ENCODE measurements at places on chromosomes 4 and X.

DNA sequence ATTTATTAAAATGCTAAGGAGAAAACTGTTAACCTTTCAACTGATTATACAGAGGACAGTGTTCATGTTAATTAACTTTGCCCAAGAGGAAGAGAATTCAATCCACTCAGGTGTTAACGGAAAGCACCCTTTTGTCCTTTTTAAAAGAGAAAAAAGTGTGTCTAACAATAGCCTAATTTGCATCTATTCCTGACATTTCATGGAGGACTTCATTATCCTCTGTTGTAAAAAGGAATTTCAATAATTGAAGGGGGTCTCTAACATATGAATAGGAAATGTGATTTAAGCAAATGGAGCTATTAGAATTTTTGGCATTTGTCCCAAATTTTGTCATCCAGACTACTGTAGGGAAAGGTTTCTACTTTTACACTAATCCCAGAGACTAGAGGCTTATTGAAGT is 44.6 kb upstream of the GC start:
- no peak for DNase-seq

DNA sequence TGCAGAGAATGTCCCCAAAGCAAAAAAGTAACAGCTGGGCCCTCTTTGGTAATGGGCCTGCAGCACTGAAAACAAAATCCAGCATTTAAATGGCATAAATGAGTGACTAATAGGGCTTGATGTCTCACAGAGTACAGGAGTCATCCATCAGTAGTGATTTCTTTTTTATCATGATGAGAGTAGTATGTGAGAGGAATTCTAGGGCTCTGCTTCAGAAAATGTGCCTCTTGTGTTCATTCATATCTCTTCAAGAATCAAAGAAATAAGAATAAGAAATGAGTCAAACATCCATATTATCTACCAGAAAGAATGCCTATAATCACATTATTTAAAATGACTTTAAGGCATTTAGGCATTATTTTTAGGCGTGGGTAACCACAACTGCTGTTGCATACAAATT is 792.9 kb upstream of the HTR2C start:
- no peak for DNase-seq

DNA sequence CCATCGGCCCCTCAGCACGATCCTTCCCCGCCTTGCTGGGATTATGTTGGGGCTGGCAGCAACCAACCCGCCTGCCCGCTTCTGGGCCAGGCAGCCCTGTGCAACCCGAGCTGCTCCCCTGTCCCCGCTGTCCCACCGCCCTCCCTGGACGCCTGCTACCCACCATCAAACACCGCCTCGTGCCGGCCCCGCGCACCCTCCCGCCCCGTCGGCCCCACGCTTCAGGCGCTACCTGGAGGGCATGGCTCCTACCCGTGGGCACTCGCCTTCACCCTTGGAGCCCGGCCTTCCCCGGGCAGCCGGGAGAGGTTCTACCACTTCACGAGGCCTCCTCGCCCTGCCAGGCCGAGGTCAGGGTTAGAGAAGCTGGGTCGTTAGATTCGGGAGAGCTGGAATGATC is 37.0 kb downstream of the TKTL1 start:
- DNase-seq = no peak

GRCh38 chr4:26218677-26219605 is 101.9 kb upstream of the RBPJ start:
- DNase-seq = no peak

DNA sequence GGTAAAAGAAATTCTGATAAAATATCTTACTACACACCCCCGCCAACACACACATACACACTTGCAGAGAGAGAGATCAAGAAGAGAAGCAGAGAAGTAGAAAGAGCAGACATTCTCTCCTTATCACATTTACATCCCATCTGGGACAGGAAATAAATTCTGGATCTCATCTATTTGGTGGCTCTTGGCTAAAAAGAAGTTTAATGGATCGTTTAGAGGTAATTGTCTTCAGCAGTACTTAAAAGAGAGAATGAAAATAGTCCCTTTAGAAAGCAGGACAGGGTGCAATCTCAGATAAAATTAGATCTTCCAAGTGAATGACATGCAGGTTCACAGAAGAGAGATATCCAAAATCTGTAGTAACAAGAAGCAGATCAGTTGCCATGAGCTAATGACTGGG is 1392.5 kb downstream of the RAPGEF2 start:
- DNase-seq = no peak

DNA sequence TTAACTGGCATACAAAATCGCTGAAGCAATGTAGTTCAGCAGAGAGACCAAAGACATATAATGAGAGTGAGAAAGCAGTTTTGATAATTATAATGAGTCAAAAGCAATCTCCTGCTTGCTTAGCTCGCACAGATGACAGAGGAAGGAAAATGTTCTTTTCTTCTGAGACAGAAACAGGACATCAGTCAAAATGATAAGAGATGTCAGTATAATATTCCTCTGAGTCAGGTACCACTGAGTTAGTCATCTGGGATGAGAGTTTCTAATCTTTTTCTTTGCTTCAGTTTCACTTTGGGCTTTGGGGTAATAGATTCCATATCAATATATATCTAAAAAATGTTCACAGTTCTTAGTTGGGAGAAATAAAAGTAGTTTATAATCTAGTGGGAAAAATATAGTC is 387.2 kb downstream of the PCDH7 start:
- no peak for DNase-seq

GRCh38 chrX:53481093-53481492 is 46.9 kb upstream of the HSD17B10 start:
- DNase-seq = no peak

GRCh38 chr4:173316060-173316459 is 18.1 kb downstream of the HMGB2 start:
- DNase-seq = no peak

DNA sequence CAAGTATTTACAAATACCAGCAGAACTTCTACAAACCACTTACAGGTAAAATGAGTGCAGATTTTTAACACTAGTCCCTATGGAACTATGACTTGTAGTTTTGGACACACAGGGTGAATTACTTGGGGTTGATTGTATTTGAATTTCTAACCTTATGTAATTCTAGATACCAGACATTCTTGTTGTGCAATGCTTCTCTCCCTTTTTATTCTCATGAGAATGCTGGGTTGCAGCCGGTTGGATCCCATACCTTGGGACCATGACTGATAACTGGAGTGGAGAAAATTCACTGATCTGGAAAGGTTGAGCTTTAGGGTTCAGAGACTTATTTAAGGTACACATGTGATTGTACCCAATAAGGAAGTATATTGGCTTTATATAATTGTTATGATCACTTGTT is 8.8 kb downstream of the TET2 start:
- no peak for DNase-seq

GRCh38 chr4:6616087-6616995 is 24.1 kb upstream of the MRFAP1 start:
- DNase-seq = no peak

- no peak for DNase-seq
These were observed 56.2 kb downstream of the SMIM20 start for GRCh38 chr4:25970226-25970675.

GRCh38 chr4:155445306-155445705 is 68.5 kb upstream of the MAP9 start:
- no peak for DNase-seq

DNA sequence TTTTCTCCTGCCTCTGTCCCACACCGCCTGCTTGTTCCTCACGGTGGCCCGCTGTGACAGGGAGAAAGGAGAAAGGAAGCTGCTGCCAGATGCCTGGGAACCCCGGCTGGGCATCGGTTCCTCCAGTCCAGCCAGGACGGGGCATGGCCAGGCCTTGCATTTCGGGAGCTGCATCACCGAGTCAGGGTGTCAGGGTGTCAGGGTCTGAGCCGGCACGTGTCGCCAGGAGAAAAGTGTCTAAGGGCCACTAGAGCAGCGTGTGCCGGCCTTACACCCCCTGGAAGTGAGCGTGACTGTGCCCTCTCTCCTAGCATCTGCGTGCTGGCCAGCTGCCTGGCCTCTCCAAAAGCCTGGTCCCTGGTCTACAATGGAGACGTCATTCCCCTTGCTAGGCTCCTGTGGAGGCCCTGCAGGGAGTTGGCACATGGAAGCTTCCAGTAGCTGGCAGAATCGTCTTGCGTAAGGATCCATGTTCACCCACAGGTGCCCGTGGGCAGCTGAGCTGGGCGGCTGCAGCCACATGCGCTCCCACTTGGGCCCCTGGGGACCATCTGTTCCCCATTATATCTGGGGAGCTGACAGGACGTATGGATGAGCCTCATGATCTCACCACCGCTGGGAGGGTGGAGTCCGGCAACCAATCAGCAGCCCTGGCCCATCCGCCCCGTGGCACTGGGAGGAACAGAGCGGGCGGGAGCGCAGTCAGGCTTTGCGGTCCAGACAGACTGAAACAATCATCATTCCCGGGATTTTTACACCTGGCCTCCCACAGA is 39.9 kb upstream of the HMX1 start:
- no peak for DNase-seq

DNA sequence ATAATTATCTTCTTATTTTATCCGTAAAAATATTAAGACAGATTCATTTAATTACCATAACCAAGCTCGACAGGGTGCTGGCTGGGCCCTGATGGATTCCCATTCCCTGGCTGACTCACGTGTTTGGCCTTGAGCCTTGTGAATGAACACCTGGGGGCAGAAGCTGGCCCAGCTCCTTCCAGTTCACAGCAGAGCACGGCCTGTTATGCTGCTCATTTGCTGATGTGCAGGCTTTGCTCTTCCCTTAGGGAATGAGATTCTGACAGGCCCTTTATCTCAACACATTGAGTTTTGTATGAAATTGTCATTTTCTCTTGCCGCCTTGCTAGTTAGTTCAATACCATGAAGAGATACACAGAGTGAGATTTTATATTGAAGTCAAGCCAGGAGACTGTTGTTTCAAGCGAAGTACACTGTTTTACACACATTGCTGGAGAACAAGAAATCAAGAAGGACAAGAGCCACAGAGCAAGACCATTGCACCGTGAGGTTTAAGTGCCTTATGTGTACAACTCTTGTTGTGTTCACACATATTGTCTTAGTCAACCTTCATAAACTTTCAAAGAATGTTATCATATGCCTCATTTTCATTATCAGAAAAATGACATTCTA is 1583.3 kb downstream of the STIM2 start:
- no peak for DNase-seq

GRCh38 chr4:41006141-41006540 is 208.2 kb downstream of the APBB2 start:
- DNase-seq = no peak

DNA sequence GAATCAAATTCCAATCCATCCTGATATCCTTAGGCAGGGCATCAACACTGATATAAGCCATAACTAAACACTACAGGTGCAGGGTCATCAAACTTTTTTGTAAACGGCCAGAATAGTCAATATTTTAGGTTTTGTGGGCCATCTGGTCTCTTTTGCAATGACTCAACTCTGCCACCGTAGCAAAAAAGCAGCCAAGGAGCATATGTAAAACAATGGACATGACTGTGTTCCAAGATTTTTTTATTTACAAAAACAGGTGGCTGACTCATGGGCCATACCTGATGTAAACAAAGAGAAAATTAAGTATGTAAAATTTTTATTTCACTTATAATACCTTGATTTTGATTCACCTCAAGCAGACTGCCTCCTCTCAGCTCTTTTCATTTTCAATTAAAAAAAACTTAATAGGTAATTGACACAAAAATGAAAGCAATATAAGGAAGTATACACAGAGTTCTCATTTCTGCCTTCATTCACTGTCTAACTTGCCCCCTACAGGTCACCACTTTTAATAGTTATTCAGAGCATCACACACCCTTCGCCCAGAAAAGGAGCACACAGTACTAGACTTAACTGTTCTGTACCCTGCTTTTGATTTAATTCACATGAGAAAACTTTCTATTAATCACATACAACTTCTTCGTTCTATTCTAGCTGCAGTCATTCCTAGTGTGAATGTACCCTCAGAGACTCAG is 35.3 kb upstream of the GPM6B start:
- DNase-seq = no peak

GRCh38 chr4:33696041-33696440 is 2548.3 kb downstream of the ARAP2 start:
- peak; percentile 38 for DNase-seq

- no peak for DNase-seq
These were observed 5.5 kb upstream of the GSX2 start for GRCh38 chr4:54094451-54094850.

DNA sequence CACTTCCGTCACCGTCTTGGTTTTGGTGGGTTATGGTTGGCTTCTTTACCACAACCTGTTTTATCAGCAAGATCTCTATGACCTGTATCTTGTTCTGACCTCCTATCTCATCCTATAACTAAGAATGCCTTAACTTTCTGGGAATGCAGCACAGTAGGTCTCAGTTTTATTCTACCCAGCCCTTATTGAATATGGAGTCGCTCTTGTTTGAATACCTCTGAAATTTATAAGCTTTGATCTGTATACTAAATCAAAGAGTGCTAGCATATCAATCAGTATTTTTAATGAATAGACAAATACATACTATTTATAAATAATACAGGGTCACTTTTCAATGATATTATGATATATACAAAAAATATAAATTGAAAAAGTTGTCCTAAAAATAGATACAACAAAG is 690.0 kb downstream of the TRAM1L1 start:
- no peak for DNase-seq

- no peak for DNase-seq
These were observed 439.2 kb upstream of the FAM47C start for GRCh38 chrX:36568946-36569345.

Measured in fibroblast of gingiva (primary cell).